ENCODE measurements at places on chromosomes 3 and 15.

DNA sequence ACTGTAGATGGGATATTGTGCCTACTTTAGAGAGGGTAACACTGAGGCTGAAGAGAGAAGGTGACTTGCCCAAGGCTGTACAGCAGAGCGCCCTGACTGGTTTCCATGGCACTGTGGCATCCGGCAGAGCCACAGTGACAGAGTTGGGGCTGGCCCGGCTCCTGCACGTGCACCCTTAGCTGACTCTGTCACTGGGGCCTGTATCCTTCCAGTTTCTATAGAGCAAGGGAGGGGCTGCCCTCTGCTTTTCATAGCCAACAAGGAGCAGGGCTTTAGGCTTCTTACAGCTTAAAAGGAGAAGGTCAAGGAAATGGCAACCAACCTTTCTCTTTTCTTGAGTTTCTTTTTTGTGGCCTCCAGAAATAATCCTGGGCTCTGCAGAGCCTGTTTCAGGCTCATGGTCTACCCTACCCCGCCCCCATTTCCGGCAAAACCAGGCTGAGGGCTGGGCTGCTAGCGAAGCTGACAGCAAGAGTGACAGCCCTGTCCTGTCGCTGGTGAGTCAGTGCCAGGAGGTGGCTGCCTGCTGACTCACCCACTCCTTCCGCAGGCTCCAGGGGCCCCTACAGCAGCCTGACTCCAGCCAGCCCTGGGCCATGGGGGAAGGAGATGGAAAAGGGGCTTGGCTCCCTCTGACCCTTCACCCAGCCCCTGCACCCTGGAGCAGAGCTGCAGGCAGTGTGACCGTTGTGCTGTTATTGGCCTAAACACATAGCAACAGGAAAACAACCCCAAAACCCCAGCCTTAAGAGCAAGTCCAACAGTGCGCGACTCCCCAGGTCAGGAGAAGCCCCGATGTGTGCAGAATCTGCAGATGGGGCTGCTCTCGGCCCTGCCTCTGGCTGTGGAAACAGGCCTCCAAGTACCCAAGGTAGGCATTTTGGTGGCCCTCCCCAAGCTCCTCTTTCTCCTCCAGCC, 29.8 kb downstream of the SLC6A6 start:
- peak; percentile 96 for DNase-seq

DNA sequence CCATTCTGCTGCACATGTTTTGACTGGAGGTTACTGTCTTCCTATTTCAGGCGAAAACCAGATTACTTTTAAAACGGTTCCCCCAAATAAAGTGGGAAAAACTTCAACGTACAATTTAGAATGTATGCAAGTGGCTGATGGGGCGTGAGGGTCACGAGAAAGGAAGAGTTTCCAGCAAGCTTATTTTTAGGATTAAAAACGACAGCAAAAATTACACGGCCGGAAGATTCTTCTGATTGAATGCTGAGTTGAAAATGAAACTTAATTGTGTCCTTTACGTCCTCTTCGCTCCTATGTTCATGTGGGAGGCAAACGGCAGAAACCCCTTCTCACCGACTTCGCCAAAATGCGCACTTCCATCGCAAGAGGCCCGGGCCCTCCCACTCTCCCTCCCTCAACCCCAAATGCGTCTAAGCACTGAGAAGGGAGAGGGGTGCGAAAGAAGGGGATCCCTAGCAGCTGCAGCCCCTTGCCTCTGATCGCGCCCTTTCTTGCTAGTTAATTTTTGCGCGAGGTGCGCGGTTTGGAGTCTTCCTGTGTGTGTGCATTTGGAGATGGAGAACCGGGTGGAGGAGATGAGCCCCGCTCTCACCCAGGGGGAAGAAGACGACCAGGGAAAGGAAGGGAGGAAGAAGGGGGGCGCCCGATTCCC, 656 bp downstream of the CD47 start:
- peak; percentile 82 for DNase-seq

GRCh38 chr3:21662403-21662802, 88.6 kb downstream of the ZNF385D start:
- DNase-seq, result no peak

GRCh38 chr3:136343873-136344555, 93.9 kb downstream of the PCCB start:
- DNase-seq, result peak; percentile 80

- peak; percentile 20 for DNase-seq
These were observed 17.3 kb downstream of the IGSF10 start for GRCh38 chr3:151443583-151443982.

DNA sequence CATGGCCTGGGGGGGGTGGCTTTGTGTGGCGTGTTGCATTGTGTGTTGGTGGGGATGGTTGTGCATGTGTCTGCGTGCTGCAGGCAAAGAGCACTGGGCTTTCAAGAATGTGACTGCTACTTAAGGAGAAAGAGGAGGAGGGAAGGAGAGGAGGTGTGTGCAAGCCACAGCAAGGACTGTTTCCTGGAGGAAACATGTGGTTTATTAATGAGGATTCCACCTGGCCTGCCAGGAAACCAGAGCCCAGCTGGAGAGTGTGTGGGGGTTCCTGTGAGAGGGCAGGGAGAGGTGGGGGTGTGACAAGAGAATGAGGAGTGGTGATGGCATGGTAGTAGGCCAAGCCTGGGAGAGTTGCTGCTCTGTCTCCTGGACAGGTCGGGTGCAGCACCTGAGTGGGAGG, 258.1 kb upstream of the ROPN1 start:
- DNase-seq, result no peak

DNA sequence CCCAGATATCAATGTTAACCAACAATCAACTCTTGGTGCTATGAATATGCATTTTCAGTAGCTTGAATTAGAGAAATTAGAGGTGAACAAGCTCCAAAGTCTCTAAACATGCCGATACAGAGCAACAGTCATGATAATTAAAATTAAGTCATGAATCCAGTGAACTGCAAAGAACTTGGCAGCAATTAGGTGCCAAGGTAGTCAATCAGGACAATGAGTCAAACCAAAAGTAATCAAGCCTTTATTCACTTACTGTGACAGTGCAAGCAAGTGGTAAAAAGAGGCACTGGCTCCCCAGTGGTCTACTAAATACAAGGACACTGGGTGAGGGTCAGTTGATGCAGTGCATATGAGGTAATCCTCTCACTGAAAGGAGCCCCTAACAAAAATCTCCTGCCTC, 1.8 kb downstream of the ZNF770 start:
- DNase-seq, result peak; percentile 16

DNA sequence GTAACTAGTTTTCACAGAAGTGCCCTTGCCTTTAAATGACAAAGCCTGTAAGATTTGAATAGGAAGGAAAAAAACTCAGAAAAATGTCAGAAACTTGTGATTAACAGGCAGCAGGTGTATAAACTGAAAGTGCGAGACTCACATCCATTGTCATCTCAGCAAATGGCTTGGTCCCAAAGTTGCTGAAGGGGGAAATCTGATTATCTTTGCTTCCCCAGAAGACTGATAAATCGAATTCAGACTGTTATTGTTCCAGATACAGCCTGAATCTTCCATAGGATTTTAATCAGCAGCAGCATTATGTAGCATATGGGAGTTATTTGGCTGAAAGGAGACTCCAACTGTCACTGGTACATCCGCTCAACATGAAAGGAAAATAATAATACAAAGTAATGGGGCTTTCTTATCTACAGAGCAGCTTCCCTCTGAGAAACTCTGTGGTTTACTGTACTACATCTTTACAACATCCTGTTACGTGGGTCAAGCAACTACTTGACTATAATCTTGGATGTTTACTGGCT, 550.4 kb upstream of the CCDC54 start:
- DNase-seq, result no peak

DNA sequence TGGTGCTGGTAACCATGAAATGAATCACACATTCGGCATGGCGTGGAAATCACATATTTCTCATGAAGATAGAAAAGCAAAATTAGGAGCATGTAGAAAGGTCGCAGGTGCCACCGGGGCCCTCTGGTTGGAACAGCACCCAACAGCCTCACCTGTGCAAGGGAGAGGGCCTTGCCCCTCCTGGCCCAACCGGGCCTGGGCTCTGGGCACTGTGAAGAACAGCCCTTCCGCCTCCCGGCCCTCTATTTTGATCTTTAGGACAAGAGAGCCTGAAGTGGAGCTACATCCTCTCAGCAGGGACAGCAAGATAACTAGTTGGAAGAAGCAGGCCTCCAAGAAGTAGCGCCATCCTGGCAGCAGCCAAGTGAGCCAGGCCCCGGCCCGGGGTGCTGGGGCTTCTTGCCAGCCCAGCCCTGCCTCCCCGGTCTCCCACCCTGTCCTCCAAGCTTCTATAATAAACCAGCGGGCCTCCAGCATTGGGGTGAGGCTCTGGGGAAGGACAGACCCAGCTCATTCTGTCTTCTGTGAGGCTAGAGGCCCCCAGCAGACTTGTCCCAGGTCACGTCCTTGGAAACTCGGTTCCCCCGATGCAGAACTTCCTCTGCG, 46.1 kb upstream of the FGD5 start:
- no peak for DNase-seq

DNA sequence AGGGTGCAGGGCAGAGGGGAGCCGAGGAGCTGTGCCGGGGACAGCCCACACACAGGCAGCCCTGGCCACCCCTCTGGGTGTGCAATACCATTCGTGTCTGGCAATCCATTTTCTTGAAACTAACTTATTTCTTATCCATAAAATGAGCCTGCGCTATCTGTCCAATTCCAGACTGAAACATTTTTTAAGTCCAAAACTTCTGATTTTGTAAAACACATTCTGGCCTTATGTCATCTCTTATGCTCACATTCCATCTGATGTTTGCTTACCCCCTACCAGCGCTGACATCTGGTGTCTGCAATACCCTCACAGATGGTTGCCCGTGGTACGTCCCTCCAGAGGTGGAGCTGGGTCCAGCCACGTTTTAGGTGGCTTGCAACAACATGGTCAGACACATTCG, 31.8 kb downstream of the PCSK6 start:
- DNase-seq, result no peak

DNA sequence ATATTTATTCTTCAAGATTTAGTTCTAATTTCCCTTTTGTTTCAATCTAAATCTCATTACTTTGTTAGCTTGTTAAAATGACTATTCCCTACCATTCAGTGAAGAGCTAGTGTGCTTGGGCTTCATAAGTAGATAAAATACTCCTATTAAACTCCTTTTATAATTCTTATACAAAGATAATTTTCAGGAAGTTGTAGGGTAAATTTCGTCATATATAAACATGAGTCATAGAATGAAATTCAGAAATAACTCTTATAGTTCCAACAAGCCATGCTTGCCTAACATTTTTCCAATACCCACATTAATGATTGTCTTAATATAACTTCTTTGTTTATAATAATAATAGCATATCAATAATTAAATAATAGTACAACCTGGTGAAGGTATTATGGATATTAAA, 407.3 kb downstream of the NAALADL2 start:
- no peak for DNase-seq

DNA sequence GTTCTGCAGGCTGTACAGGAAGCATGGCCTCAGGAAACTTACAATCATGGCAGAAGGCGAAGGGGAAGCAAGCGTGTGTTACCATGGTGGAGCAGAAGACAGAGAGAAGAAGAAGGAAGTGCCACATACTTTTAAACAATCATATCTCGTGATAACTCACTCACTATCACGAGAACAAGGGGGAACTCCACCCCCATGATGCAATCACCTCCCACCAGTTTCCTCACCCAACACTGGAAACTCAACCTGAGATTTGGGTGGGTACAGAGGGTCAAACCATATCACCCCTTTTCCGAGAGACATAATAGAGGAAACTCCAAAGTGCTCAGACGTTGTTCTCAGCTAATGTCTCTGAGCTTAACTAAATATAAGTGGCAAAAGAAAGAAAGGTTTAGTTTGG, 186.3 kb upstream of the MME start:
- no peak for DNase-seq

DNA sequence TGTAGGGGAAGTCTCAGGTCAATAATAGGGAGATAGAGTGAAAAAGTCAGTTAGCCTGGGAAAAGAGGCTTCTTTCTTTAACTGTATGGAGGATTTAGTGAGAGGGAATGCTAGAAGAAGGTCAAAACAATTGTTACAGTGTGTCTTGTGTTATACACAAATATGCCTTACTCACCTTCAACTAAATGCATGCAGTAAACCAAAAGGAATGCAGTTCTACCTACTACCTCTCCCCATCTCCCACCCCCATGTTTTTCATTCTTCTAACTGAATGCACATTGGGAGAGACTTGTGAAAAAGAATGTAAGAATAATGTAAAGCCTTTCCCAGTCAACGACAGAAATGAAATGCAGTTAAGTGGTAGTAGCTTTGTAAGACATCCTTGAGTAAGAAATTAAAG, 33.8 kb downstream of the CCDC66 start:
- DNase-seq, result no peak
